ENCODE measurements at places on chromosomes 1 and 21. TPM values are rescaled to one million over a fixed set of nuclear protein-coding genes. Genes with fewer than 3 reads are reported as not detected.
A peak's percentile ranks its signal among the peaks of the same experiment; 100 is the strongest.

DNA sequence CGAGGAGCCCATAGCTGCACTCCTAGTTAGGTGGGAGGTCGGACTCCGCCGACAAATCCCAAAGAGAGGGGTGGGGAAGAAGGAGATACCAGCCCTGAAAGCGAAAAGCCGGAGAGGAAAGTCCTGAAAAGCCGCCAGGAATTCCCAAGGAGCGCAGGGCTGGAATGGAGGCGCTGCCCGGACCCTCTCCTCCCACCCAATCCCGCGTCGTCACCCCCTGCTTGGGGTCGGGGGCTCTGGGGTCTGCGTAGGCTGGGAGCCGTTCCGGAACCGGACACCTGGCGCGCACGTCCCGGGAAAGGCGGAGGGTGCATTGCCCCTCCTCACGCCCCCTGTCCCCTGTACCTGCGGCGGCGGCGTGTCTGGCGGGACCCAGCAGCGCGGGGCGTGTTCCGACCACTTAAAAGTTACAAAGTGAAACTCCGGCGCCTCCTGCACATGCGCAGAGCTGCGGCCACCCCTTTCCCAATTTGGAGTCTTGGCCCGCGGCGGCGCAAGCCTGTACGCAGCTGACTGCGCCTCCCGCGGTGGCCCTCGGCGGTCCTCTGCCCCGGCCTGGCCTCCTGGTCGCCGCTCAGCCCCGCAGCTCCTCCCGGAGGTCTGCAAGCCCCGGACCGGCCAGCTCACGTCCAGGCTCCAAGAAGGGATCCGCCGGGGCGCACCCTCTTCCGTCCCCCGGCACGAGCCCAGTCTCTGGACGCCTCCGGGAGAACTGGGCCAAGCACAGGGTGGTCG lies at the start of gene TMEM63A:
Gene TMEM63A (minus strand): TSS at position 422 of the 735 bp plus-strand sequence. CDS start 4,800 bp downstream, outside the sequence.
- H3K4me3 ChIP-seq = peak within 1 kb of the TSS; percentile 77
- peak; percentile 94 for DNase-seq
- H3K4me1 ChIP-seq = peaks cover 54% of the 10 kb centered on the region
- peak within 1 kb of the TSS; percentile 85 for H3K27ac ChIP-seq
- no peaks in the 10 kb centered on the region for H3K27me3 ChIP-seq

GRCh38 chr1:212838145-212838544 lies 9.3 kb downstream of the SPATA45 start:
- H3K36me3 ChIP-seq = no peaks in the 10 kb centered on the region
- no peak for DNase-seq
- no peak overlapping the region for H3K4me3 ChIP-seq
- H3K27ac ChIP-seq = no peak overlapping the region
- H3K4me1 ChIP-seq = no peaks in the 10 kb centered on the region

DNA sequence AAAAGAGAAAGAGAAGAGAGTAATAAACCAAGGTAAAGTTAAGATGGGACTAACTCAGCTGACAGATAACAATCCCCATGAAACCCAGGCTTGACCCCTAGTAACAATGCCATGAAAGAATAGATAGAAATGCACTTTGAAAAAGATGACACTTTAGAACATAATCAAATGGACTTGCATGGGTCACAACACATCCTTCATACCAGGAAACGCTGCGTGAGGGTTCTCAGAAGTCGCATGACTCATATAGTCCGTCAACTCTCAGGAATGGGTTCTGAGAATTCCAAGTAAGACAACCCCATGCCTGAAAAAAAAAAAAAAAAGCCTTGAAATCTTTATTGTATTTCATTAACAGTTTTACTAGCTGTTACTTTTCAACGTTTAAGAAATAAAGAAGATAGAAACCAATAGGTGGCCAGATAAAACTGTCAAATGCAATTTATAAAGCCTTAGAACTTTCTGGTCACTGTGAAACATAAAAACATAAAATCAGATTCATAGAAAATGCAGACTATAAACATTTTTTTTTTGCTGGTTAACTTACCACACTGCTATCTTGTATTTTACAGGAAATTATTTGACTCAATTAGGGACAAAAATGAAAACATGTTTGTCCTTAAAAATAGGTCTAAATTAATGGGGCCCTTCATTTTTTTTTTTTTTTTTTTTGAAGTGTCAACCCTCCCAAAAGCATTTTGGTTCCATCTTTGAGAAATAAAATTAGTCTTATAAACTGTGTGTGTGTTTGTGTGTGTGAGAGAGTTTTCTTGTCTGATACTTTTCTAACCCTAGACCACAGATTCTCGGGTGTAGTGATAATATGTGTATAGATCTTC lies 202.1 kb downstream of the NCAM2 start:
- no peak overlapping the region for H3K27ac ChIP-seq
- H3K36me3 ChIP-seq = no peaks in the 10 kb centered on the region
- no peak for DNase-seq
- no peak overlapping the region for H3K4me3 ChIP-seq

DNA sequence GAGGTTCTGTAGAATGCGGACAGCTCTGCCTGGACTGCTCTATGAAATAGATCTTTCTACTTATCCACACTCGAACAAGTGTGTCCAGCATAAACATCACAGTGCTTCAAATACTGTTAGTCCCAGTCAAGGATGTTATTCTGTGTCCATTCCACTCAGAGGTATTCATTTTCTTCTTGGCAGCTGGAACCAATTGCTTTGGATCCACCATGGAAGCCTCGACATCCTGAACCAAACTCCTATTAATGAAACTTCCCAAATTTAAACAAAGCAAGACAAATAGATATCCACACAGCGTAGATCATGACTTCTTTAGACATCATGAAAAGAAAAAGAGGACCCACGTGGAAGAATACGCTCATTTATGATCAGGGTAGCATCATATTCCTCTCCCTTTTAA lies 95.8 kb downstream of the DISC1 start:
- no peak for DNase-seq
- H3K27me3 ChIP-seq = no peaks in the 10 kb centered on the region
- H3K4me3 ChIP-seq = no peak overlapping the region

DNA sequence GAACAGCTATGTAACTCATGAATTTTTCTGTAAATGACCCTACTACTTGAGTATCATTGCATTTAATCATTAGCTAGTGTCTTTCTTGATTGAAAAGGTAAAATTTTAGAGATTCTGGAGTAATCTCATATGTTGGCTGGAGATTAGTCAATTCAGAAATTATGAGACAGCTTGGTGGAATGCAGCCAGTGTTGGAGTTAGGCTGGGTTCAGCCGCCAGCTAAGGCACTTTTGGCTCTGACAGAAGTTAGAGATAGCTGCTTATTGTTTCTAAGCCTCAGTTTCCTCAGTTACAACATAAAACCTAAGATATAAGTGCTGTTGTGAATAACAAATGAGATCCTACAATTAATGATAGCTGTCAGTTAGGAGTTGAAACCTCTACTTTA lies 49.4 kb downstream of the TBCE start:
- no peak overlapping the region for H3K4me3 ChIP-seq
- no peak for DNase-seq
- no peak overlapping the region for H3K27ac ChIP-seq
- H3K27me3 ChIP-seq = no peaks in the 10 kb centered on the region
- H3K4me1 ChIP-seq = no peaks in the 10 kb centered on the region
- H3K36me3 ChIP-seq = peaks cover 11% of the 10 kb centered on the region

GRCh38 chr1:180363246-180363995 lies 133.4 kb downstream of the LHX4 start:
- no peaks in the 10 kb centered on the region for H3K27me3 ChIP-seq
- H3K27ac ChIP-seq = peak overlapping the region; percentile 31
- no peak overlapping the region for H3K4me3 ChIP-seq
- no peaks in the 10 kb centered on the region for H3K36me3 ChIP-seq
- H3K4me1 ChIP-seq = peaks cover 30% of the 10 kb centered on the region

The SLC45A1 gene
- total RNA-seq = 2.3 TPM

The LIN9 gene
- 10.4 TPM for total RNA-seq

All from WTC11 (cell line).